ENCODE measurements at places on chromosomes 16 and 17. TPM values are rescaled to one million over a fixed set of nuclear protein-coding genes. Genes with fewer than 3 reads are reported as not detected.

DNA sequence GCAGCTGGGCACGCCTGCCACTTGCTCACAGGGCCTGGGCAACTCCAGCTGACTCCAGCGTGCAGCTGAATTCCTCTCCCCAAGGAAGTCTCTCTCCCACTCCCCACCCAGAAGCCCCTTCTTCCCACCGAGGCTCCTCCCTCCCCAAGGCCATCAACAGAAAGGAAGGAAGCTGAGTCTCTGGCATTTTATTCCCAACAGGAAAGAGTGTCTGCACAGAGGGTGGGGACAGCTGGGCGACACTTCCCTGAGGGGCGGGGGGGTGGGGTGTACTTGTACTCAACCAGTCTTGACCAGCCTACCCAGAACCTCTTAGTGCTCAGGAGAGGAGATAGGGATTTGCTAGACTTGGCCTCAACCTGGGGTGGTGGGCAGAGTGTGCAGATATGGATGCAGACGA lies at the start of gene EXOC3L1:
Gene EXOC3L1, minus strand, starts transcription at position 96 of the 400 bp plus-strand sequence. CDS start 460 bp downstream, outside the sequence.
- DNase-seq: no peak

- no peak for DNase-seq
These were observed 15.0 kb upstream of the C17orf58 start for GRCh38 chr17:68011199-68011665.

Gene GPR142
- polyA plus RNA-seq: 0.11 TPM

GRCh38 chr17:44901411-44901921 lies 2.2 kb upstream of the EFTUD2 start:
- no peak for DNase-seq

- no peak for DNase-seq
These were observed 751 bp upstream of the DOC2B start for GRCh38 chr17:182050-182751.

DNA sequence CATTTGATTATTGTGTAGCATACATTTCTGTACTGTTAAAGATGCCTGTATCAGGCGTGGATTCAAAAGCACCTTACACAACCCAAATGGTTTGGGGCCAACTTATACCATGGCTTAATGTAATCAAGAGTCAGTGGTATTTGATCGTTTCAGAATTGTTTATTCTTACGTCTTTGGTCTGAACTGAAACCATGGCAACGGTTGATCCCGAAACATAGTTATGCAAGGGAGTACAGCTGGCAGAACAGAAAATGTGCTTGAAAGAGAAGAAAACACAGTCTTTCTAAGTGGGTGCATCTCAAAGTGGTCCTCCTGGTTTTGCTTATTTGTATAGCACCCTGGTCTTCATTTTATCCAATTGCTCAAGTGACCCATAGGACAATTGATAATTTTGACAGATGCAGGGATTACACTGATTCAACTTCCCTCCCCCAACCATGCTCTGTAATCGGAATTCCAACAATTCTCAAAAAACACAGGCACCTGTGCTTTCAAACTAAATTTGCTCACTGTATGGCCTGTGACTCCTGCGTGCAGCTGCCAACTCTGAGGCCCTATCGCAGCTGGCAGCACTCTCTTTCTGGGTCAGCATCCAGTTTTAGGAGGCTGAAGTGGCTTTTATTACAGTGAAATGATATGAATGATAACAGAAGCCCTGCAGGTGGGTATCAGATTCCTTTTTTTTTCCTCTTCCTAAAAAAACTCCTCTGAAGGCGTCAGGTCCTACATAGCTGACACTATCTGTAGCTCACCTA lies 77.0 kb upstream of the AXIN2 start:
- DNase-seq: peak; percentile 11

DNA sequence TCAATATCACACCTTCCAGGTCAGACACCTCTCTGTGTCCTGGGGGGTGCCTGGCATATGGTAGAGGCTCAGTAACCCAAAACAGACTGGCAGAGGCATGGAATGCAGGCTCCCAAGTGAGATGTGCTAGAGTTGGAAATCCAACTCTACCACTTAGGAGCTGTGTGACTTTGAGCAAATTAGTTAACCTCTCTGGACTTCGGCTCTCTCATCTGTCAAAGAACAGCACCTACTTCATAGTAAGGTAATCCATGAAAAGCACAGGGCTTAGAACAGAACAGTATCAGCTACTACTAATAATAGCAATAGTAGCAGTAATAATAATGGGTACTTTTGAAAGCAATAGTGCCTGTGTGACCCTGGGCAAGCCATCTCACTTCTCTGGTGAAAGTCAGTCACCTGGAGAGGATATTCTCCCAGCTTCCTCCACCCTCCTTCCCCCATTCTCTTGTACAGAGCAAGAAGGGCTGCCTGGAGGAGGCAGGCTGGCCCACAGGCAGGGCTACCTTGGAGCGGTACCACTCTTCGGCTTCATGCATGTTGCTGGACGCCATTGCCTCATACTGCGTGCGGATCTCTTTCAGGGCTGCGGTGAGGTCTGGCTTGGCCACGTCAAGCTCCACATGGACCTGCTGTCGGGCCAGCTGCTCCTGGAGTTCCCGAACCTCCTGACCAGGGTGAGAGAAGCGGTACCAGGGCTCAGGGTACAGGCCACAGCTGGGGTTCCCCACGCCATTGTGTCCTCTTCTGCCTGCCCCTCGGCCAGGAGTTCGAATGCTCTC lies 2.3 kb downstream of the GFAP start:
- no peak for DNase-seq

Data from renal cortex interstitium (tissue), 15 donors.